ENCODE measurements at places on chromosomes 11 and 22.

GRCh38 chr11:95084509-95084908 lies 5.1 kb upstream of the ENDOD1 start:
- no peaks in the 10 kb centered on the region for H3K4me1 ChIP-seq
- no peak overlapping the region for H3K4me3 ChIP-seq
- H3K27me3 ChIP-seq: no peaks in the 10 kb centered on the region
- H3K27ac ChIP-seq: no peak overlapping the region
- H3K36me3 ChIP-seq: no peaks in the 10 kb centered on the region

DNA sequence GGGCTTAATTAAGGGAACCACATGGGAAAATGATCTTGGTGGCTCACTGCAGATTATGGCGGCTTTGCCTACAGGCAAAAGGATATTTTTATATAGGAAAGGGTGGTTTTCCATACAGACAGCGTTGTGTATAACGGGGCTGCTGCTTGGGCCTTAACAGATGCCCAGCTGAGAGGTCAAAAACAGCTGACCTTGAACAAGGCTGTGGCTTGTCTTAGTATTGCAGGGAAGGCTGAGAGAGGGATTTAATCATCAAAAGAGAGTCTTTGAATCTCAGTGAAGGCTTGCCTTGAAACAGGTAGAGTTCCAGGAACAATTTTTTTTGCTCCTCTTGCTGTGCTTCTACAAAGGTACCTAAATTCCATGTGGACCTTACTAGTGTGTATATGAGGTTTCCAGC lies 301.6 kb upstream of the C11orf87 start:
- no peaks in the 10 kb centered on the region for H3K4me1 ChIP-seq
- no peak overlapping the region for H3K27ac ChIP-seq
- no peak overlapping the region for H3K4me3 ChIP-seq
- H3K36me3 ChIP-seq: no peaks in the 10 kb centered on the region

DNA sequence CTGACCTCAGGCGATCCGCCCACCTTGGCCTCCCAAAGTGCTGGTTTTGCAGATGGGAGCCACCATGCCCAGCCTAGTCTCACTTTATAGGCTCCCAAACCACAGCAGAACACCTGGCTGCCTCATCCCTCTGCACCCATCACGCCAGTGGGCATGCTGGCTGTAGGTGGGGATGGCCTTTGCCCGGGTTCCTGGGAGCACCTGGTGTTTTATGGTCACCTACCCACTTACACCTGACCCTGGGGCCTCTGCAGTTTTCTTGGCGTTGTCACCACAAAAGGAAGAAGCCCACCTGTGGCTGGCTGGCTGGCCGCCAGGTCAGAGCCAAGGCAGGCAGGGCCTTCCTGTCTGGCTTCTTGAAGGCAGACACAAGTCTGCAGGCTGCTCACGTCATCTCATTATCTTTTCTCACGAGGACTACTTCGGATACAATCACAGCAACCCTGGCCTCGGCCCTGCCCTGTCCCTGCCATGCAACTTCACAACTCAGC lies 8.2 kb downstream of the RRP7A start:
- H3K27ac ChIP-seq: no peak overlapping the region
- no peak overlapping the region for H3K4me3 ChIP-seq
- H3K4me1 ChIP-seq: no peaks in the 10 kb centered on the region
- no peak for DNase-seq

GRCh38 chr22:29375398-29376076 lies 12.8 kb downstream of the AP1B1 start:
- no peaks in the 10 kb centered on the region for H3K27me3 ChIP-seq
- no peak for DNase-seq
- H3K27ac ChIP-seq: no peak overlapping the region

GRCh38 chr11:85685820-85686459 lies at the start of gene CCDC89:
Gene CCDC89 (minus strand): TSS chr11:85686195. CDS start chr11:85686130, 65 bp downstream.
- no peaks in the 10 kb centered on the region for H3K4me1 ChIP-seq
- peak; percentile 59 for DNase-seq
- H3K4me3 ChIP-seq: no peak within 1 kb of the TSS
- no peaks in the 10 kb centered on the region for H3K27me3 ChIP-seq
- no peak within 1 kb of the TSS for H3K27ac ChIP-seq

DNA sequence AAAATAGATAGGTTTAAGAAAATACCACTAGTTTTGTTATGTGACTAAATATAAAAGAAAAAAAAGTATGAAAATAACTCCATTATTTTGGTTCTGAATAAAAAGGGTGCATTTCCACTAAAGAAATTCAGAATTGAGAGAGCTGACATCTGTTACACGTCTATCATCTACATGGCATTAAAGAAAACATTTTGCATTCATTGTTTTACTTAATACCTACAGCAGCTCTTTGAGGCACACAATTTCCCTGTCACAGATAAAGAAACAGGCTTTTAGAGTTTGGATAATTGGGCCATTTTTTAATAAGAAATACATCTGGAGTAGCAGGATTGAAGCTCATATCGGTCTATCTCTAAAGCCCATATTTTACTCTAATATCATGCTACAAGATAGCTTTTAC lies 145.7 kb upstream of the LUZP2 start:
- H3K4me1 ChIP-seq: no peaks in the 10 kb centered on the region
- no peaks in the 10 kb centered on the region for H3K27me3 ChIP-seq
- no peaks in the 10 kb centered on the region for H3K36me3 ChIP-seq
- no peak overlapping the region for H3K4me3 ChIP-seq

DNA sequence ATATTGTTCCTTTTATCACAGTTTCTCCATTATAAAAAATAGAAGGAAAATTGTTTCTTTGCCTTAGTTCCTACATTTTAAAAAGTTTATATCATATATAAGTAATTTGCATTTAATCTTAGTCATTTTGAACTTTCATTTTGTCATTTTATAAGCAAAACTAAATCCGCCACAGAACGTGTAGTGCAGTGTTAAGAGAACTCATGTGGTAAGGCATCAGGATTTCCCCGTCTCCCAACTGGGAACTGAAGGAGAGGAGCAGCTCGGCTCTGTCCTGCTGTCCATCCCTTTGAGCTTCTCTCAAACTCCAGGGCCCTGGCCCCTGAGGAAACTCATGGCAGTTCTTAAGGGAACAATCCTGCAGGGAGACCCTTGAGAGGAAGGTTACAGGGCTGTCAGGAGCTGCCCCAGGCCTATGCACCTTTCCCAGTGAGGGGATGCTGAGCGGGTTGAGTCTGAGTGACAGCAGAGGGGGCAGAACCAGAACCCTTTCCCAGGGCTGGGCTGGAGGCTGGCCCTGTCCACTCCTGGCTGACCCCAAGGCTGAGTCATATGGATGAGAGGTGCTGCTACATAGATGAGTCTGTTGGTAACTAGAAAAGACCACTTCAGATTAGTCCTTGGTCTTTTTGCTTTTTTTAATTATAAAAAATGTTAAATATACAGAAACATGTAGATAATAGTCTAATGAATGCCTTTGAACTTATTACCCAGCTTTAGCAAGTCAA lies 333.1 kb downstream of the TBC1D22A start:
- no peak overlapping the region for H3K4me3 ChIP-seq
- no peak for DNase-seq

GRCh38 chr11:67468759-67469507 lies at the start of gene TMEM134:
Gene TMEM134 (minus strand): TSS chr11:67469251. CDS start chr11:67469192, 59 bp downstream.
- no peaks in the 10 kb centered on the region for H3K36me3 ChIP-seq
- DNase-seq: peak; percentile 95
- no peaks in the 10 kb centered on the region for H3K27me3 ChIP-seq
- peak within 1 kb of the TSS; percentile 95 for H3K4me3 ChIP-seq
- peak within 1 kb of the TSS; percentile 85 for H3K27ac ChIP-seq

- peak; percentile 72 for DNase-seq
- no peak overlapping the region for H3K4me3 ChIP-seq
- no peaks in the 10 kb centered on the region for H3K4me1 ChIP-seq
- H3K27me3 ChIP-seq: no peaks in the 10 kb centered on the region
These were observed 8.6 kb upstream of the MMP8 start for GRCh38 chr11:102733232-102733875.

- DNase-seq: no peak
- no peak overlapping the region for H3K27ac ChIP-seq
- H3K36me3 ChIP-seq: no peaks in the 10 kb centered on the region
- no peak overlapping the region for H3K4me3 ChIP-seq
These were observed 16.4 kb downstream of the PRR33 start for GRCh38 chr11:1875093-1875850.

DNA sequence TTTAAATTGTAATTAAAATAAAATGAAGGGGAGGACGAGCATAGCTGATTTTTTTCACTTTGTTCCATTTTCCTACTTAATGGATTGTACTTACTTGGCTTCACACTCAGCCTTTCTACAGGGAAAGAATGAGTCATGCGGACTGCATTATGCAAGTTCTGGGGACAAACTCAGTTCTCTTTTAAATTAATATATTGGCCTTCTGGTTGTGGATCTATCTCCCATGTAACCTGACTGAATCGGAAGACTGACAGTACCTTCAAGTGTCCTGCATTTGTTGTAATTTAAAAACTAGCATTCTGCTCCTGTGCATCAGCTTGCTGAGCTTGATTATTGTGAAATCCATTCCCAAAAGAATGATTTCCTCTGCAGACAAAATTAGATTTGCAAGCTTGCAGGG lies 12.2 kb downstream of the OR8D1 start:
- no peak overlapping the region for H3K27ac ChIP-seq
- no peaks in the 10 kb centered on the region for H3K36me3 ChIP-seq
- H3K4me1 ChIP-seq: no peaks in the 10 kb centered on the region
- H3K4me3 ChIP-seq: no peak overlapping the region
- DNase-seq: no peak

- H3K36me3 ChIP-seq: no peaks in the 10 kb centered on the region
- peaks cover 3% of the 10 kb centered on the region for H3K4me1 ChIP-seq
These were observed 114.8 kb downstream of the FAM76B start for GRCh38 chr11:95674657-95675358.

- no peaks in the 10 kb centered on the region for H3K4me1 ChIP-seq
- no peaks in the 10 kb centered on the region for H3K36me3 ChIP-seq
- H3K27ac ChIP-seq: no peak overlapping the region
- no peak overlapping the region for H3K4me3 ChIP-seq
These were observed 1.5 kb downstream of the OR9G1 start for GRCh38 chr11:56700242-56700913.

GRCh38 chr11:133827556-133827955 lies 17.8 kb downstream of the SPATA19 start:
- no peak overlapping the region for H3K4me3 ChIP-seq
- DNase-seq: no peak
- no peaks in the 10 kb centered on the region for H3K4me1 ChIP-seq
- no peaks in the 10 kb centered on the region for H3K36me3 ChIP-seq
- H3K27me3 ChIP-seq: no peaks in the 10 kb centered on the region

- H3K36me3 ChIP-seq: no peaks in the 10 kb centered on the region
- H3K4me1 ChIP-seq: no peaks in the 10 kb centered on the region
- H3K27me3 ChIP-seq: peaks cover 7% of the 10 kb centered on the region
- no peak for DNase-seq
- H3K4me3 ChIP-seq: no peak overlapping the region
These were observed 16.5 kb upstream of the PAX6 start for GRCh38 chr11:31827455-31828206.

DNA sequence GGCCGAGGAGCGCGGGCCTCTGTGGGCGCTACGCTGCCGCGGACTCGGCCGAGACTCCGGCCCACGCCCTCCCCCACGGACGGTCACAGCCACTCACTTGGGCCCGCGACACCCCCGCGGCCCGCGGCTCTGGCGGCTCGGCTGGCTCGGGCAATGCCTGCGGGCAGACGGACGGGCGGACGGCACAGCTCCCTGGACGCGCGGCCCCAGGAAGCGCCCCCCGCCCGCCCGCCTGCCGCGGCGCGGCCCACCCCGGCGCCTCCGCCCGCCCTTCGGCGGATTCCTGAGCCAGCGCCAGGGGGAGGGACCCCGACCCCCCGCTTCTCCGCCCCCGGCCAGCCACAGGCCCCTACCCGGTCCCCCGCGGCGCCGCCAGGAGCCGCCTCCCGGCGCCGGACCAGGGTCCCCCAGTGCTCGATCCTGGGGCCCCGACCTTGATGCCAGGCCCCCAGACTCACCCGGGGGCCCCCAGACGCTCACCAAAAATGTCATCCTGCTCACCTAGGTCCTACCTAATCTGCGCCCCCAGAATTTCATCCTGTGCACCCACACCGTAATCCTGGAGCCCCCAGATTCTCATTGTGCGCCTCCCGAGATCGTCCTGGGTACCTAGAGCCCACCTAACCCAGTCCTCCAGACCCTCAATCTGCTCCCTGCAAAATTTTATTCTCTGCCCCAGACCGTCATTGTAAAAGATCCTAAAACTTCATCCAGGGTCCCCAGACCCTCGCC lies at the start of gene EFEMP2:
EFEMP2 (minus strand) TSS at position 215 of the 732 bp plus-strand sequence. CDS start 446 bp downstream, outside the sequence.
- H3K36me3 ChIP-seq: no peaks in the 10 kb centered on the region
- H3K27ac ChIP-seq: peak within 1 kb of the TSS; percentile 69
- no peaks in the 10 kb centered on the region for H3K4me1 ChIP-seq
- H3K4me3 ChIP-seq: peak within 1 kb of the TSS; percentile 45
- H3K27me3 ChIP-seq: no peaks in the 10 kb centered on the region

- H3K27ac ChIP-seq: no peak overlapping the region
- no peak for DNase-seq
- no peaks in the 10 kb centered on the region for H3K36me3 ChIP-seq
- no peak overlapping the region for H3K4me3 ChIP-seq
- H3K27me3 ChIP-seq: no peaks in the 10 kb centered on the region
- no peaks in the 10 kb centered on the region for H3K4me1 ChIP-seq
These were observed 64.8 kb downstream of the CACNG2 start for GRCh38 chr22:36638747-36639146.

DNA sequence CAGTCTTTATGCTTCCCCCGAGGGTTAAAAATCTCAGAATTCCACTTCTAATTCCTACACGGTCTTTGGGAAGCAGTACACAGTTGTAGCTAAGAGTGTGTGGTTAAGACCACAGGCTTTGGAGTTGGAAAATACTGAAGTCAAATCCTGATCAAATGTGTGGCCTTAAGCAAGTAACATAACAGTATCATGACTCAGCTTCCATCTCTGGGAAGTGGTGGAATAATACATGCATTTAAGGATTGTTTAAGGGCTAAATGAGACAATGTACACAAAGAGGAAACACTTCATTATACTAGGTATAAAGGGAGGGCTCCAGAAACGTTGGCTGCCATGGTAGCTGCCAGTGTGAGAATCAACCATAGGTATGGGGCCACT lies 71.5 kb downstream of the FAT3 start:
- no peak overlapping the region for H3K4me3 ChIP-seq
- H3K27me3 ChIP-seq: no peaks in the 10 kb centered on the region
- H3K36me3 ChIP-seq: no peaks in the 10 kb centered on the region

DNA sequence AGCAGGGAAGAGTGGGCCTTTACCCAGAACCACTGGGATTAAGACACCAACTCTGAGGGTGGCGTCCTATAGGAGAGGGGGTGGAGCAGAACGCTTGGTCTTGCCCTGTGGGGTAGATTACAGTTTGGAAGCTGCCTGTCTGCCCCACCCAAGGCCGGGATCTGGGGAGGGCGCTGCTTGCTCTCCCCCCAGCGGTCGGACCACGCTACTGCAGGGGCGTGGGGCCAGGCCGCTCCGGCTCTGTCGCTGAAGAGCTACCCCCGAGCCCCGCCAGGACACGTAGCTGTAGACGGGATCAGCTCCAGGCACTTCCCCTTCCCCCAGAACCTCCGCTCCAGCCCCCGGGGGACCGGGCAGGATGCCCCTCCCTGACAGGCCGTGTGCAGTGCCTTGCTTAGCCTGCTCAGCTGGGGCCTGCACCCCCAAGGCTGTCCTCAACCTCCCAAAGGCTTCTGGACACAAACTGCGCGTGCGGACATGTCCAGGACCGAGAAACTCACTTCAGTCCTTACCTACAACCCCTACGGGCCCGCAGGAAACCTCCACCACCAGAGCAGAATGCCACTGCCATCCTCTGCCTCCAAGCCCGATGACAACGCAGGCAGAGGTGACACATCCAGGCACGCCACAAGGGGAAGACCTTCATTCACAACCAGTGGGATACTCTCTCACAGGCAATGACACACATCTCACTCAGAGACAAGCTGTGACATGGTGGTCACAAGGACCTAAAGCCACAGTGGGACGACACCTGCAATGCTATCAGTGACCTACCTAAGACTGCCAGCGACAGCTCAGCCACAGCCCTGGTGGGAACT lies 3.6 kb downstream of the AHNAK start:
- H3K27me3 ChIP-seq: no peaks in the 10 kb centered on the region
- no peaks in the 10 kb centered on the region for H3K36me3 ChIP-seq
- peak overlapping the region; percentile 80 for H3K4me3 ChIP-seq

All from right lobe of liver (tissue), 6 donors.